ENCODE measurements at places on chromosomes 3 and 15.

DNA sequence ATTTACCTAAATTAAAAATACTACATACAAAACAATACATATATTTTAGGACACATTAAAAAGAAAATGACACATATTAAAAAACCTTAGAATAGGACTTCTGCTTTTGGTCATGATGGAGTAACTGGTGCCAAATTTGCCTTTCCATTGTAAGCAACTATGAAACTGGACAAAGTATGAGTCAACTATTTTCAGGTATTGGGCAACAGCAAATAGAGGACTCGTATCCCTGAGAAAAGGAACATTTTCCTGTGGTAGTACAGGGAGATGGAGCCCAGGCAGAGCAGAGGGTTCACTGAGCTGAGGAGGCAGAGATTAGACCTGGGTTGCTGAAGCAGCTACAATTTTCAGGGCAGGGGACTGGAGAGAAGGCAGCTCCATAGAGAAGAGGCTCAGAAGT lies 14.7 kb downstream of the CCR1 start:
- DNase-seq: no peak

GRCh38 chr15:85746641-85747040 lies 48.1 kb downstream of the KLHL25 start:
- DNase-seq: no peak

GRCh38 chr3:4981665-4982494 lies 2.6 kb downstream of the BHLHE40 start:
- DNase-seq: no peak

DNA sequence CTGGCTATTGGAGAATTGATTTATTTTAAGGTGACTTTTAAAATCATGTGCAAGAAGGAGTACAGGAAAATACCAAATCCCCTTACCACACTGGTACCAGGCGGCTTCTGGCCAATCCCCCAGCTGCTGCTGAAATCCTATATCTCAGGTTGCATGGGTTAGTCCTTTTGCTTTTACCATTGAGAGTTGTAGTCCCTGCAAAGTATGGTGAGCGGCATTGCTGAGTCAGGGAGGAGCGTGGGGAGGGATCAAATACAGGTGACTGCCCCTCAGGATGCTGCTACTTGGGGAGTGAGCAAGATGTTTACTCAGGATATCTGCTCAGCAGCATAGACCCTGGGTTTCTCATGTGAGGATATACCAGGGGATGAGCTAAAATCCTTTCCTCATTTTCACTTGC lies 131.9 kb upstream of the STAC start:
- no peak for DNase-seq

DNA sequence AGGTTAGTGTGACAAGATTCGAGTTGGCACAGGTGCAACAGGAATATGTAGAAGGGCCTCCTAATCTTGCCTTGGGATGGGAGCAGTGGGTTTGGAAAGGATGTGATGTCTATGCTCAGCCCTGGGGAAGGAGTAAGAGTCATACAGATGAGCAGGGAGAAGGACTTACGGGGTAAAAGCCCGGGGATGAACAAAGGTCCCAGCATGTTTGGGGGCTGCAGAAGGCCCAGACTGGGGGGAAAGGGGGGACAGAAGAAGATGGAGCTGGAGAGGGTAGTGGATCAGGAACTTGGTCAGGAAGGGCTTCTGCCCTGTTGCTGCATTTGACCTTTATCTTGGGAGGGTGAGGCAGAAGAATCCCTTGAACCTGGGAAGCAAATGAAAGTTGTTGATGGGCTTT lies 240.1 kb upstream of the ST8SIA2 start:
- DNase-seq: peak; percentile 53

- no peak for DNase-seq
Observed at GRCh38 chr15:56758770-56759449, 25.6 kb upstream of the ZNF280D start.

DNA sequence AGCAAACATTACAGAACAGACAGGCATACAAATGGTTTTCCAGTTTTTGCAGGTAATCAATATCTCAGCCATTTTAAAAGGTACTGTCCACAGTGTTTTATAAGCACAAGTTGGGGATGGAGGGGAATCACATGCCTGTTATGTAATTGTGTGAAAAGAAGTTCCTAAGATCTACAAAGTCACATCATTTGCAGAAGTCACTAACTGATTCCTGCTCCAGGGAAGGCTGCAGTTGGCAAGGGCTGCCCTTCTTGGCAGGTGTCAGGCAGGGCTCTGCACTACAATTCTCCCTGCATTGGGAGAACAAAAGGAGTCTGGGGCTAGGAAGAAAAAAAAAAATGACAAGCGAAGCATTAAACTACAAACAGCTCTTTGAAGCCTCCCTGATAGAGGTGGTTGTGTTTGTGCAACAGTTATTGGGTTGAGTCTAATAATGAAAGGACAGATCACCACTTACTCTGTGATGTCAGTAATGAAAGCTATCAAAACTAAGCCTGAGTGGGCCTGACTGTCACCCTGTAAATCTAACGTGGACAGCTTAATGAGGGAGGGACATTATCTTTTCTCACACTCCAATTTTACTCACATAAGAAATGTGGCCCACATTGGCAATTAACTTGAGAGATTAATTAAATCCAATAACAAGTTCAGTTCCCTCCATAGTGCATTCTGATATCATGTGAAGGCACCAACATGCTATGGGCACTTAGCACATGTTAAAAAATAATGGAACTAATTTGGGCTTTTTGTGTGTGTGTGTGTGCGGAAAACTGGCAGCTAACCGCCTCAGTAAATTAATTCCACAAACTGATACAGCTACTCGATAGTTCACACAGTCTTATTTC lies 242.9 kb downstream of the FHIT start:
- DNase-seq: no peak

DNA sequence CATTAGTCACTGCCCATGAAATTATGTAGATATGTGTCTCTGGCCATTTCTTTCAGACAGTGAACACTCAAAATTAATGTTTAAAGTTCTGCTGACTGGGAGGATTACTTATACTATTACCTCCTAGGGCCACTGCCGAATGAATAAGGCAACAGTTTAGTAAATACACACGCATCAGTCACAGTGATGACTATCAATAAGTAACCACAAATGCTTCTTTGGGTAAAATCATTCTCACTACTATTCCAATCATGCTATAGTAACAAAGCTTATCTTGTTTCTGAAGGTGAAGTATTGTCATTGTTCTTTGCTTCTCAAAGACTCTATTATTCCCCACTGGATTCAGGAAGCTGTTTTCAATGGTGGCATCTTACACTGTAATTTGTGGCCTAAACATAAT lies 478.8 kb downstream of the EPHA3 start:
- no peak for DNase-seq

GRCh38 chr15:65743637-65744252 lies 48.3 kb downstream of the DENND4A start:
- no peak for DNase-seq

DNA sequence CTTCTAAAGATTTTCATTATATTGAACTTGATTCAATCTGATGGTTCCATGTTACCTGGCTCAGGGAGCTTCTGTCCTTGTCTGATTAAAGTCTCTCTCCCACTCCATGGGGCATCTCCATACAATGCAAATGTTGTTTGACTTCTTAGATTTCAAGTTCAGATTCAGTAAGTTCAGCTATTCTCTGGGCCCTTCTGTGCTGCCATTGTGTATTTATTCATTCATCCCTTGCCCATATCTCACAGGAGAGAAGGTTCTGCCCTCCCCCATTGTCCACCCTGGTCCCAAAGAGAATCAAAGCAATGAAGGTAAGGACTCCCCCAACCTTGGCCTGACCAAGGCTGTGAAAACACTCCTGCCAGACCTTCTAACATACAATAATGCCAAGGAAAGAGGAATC lies 669.9 kb downstream of the MAGI1 start:
- DNase-seq: no peak

DNA sequence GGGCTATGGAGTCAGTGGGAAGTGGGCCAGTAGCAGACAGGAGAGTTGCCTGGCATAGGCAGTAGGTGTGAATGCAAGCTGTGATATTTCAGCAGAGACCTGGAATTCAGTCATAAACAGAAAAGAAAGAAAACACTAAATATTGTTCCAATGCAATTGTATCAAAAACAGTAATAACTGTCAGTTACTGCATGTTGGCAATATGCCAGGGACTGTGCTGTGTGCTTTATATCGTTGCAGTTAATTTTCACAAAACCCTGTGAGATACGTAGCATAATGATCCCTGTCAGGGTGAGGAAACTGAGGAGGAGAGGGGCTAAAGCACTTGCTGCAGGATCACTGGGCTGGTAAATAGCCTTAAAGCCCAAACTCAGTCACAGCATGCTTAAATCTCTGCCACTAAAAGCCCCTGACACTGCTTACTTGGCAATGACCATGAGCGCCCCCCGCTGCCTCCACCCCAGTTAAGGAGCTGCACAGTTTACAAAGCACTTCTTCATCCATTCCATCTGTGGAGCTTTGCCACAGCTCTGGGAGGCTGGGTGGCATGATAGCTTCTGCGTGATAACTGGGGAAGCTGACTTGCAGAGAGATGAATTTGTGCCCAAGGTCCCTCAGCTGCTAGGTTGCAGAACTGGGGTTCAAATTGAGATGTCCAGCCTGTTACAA lies 3.9 kb downstream of the SLC6A1 start:
- DNase-seq: no peak

GRCh38 chr3:102248981-102249705 lies 185.7 kb upstream of the ZPLD1 start:
- no peak for DNase-seq

DNA sequence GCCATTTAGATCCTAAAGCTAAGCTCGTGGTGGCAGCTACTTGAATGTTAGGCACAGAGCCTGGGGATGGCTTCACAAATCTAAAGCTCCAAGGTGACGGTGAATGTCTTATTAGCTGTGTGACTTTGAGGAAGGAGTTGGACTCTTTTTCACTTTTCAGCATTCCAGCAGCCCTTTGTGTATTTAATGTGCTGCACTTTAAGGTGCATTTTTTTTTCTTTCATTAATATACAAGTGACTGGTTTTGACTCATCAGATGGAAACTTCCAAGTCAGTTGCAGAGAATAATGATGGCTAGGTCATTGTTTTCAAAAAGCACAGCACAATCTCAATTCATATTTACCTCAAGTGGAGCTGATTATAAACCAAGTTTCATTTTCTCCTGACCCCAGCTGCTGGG lies 55.8 kb downstream of the TMED3 start:
- no peak for DNase-seq

DNA sequence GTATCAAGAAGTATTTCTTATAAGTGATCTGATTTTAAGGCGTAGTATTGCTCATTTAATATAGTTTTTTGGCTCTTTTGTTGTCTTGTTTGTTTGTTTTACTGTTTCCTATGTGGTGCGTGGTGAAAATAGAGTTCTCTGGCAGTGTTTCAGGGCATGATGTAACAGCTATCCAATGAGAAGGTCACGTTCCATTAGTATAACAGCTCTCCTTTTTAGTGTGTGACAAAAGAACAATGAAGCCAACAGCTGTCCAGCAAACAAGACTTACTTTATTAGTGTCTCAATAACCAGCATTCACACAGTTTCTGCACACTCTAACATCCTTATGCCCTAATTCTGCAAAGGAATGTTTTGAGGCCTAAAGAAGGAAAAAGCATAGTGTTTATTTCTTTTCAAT lies 127.9 kb downstream of the SLC25A26 start:
- no peak for DNase-seq

DNA sequence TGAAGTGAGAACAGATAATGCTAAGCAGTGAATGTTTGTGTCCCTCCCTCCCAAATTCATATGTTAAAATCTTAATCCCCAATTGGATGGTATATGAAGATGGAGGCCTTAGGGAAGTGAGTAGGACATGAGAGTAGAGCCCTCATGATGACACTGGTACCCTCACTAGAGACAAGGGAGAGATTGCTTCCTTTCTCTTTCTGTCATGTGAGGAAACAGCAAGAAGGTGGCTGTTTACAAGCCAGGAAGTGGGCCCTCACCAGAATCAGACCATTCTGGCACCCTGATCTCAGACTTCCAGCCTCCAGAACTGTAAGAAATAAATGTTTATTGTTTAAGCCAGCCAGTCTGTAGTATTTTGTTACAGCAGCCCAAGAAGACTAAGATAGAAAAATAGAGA lies 209.5 kb downstream of the SATB1 start:
- DNase-seq: no peak

DNA sequence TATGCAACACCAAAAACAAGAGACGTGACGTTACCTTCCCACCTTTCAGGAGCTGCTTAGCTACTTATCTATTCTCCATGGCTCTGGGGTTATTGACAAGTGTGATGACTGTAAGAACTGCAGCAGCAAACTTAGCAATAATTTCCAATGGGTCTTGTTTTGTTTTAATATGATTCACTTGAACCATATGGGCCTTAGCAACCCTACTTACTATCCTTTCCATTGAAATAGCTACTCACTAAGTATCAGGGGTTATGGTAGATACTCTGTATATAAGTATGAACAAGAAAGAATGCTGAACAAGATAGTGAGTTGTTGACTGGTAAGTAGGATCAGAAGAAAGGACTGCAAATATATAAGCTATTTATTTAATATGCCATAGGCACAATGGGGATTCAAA lies 69.3 kb upstream of the BBX start:
- no peak for DNase-seq

- DNase-seq: peak; percentile 71
Observed at GRCh38 chr15:86556396-86557017, 476.8 kb downstream of the AGBL1 start.

GRCh38 chr3:33278163-33278562 lies 921 bp downstream of the FBXL2 start:
- DNase-seq: no peak

- no peak for DNase-seq
Observed at GRCh38 chr15:86743283-86743903, 663.7 kb downstream of the AGBL1 start.

DNA sequence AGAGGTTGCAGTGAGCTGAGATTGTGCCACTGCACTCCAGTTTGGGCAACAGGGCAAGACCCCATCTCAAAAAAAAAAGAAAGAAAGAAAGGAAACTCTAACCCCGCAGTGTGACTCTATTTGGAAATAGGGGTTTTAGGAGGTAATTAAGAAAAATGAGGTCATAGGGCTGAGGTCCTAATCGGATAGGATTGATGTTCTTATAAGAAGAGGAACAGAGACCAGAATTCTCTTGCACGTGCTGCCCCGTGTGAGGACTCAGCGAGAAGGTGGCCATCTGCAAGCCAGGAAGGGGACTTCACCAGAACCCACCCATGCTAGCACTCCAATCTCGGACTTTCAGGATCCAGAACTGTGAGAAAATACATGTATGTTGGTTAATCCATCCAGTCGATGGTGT lies 25.8 kb downstream of the KLHL6 start:
- no peak for DNase-seq

- DNase-seq: no peak
Observed at GRCh38 chr15:83100097-83100646, 7.3 kb upstream of the TM6SF1 start.

- DNase-seq: no peak
Observed at GRCh38 chr3:185069037-185070030, 83.5 kb downstream of the C3orf70 start.

Data from left forelimb (tissue), 1 donor.